Activated naive CD4-positive, alpha-beta T cell (primary cell): ENCODE measurements at places on chromosomes 3 and 15.

GRCh38 chr3:194730365-194730764 lies 44.7 kb downstream of the FAM43A start:
- no peak for DNase-seq

- no peak for DNase-seq
Observed at GRCh38 chr15:65212097-65212496, 824 bp upstream of the CILP start.

- DNase-seq: no peak
Observed at GRCh38 chr3:87996882-87997281, 61.9 kb downstream of the CGGBP1 start.

- no peak for DNase-seq
Observed at GRCh38 chr3:65720989-65721737, 317.6 kb downstream of the MAGI1 start.

GRCh38 chr15:57922776-57923175 lies 142.7 kb downstream of the ALDH1A2 start:
- DNase-seq: no peak

DNA sequence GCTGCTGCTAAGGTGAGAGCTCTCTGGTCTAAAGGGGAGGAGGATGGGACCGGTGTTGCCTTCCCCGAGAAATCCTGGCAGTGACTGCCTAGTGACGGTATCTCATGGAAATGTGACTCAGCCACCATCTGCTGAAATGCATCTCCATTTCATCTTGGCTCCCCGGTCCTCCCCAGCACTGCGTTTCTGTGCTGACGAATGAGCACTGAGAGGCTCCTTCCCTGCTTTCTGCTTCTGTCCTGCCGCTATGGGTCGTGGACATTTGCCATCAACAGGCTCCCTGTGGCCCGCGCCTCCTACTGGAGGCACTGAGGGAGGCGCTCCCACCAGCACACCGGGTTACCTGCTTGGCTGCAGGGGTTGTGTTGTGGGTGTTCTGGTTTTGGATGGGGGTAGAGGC lies 13.5 kb upstream of the SEC13 start:
- no peak for DNase-seq

- DNase-seq: no peak
Observed at GRCh38 chr3:146581080-146581601, 24.0 kb downstream of the PLSCR5 start.

GRCh38 chr15:63112871-63113270 lies 8.8 kb upstream of the LACTB start:
- DNase-seq: no peak

GRCh38 chr3:194051366-194052149 lies 84.4 kb upstream of the HES1 start:
- no peak for DNase-seq

DNA sequence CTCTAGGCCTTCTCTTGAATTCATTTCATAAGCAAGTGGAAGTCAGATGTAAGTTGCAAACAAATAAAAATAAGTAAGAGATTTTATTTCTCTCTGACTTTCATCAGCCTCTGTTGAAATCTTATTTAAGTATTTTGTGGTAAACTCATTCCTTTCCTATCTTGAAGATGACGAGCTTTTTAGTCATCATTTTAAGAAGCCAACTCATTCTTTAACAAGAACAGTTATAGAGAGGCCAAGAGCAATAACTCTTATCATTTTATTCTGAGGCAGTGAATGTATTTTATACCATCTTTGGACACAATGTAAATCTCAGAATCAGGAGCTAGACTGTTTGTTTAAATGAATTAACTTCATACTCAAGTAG lies 147.5 kb upstream of the MBNL1 start:
- DNase-seq: no peak

- DNase-seq: no peak
Observed at GRCh38 chr3:49158792-49159191, 7.3 kb downstream of the CCDC71 start.

GRCh38 chr3:187013159-187013716 lies 82.9 kb downstream of the ST6GAL1 start:
- no peak for DNase-seq

GRCh38 chr15:70014860-70015490 lies 82.7 kb downstream of the TLE3 start:
- no peak for DNase-seq

DNA sequence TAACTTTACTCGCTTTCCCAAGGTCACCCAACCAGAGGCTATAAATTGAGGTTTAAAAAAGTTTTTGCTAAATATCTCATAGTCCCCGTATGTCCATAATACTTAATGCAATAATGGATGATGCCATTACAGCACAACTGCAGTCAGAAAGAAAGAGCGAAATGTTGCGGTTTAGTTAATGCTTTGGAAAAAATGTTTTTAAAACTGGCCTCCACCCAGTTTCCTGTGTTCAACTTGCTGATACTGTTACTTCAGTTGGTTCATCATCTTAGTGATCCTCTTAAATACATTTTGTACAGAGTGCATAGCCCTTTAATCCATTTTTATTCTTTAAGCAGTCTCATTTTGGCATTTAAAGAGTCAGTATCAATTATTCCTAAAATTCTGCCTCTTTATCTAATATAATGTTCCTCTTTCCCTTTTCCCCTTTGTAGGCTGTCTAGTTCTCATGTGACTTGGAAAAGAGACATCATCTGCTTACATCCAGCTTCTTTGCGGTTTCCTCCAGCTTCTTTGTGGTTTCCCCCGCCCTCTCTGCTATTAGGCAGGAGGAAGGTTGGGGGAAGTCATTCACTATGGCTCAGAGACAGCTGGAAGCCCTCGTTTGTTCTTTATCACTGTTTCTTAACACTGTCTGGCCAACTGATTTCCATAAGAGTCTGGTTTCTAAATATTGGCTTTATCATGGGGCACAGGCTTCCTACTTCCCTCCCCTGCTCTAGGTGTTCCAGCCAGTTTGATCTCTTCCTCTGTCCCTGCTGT lies 154.3 kb downstream of the GOLIM4 start:
- no peak for DNase-seq

- no peak for DNase-seq
Observed at GRCh38 chr3:189638276-189639031, 7.3 kb downstream of the TP63 start.

- no peak for DNase-seq
Observed at GRCh38 chr15:89751748-89752147, 699 bp upstream of the MESP1 start.

DNA sequence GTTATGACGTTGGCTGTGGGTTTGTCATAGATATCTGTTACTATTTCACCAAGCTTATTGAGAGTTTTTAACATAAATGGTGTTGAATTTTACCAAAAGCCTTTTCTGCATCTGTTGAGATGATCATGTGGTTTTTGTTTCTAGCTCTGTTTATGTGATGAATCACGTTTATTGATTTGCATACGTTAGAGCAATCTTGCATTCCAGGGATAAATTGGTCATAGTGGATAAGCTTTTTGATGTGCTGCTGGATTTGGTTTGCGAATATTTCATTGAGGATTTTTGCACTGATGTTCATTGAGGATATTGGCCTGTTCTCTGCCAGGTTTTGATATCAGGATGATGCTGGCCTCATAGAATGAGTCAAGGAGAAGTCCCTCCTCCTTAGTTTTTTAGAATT lies 117.8 kb downstream of the DOCK3 start:
- no peak for DNase-seq

- DNase-seq: no peak
Observed at GRCh38 chr15:48481802-48482201, 150.6 kb downstream of the DUT start.

DNA sequence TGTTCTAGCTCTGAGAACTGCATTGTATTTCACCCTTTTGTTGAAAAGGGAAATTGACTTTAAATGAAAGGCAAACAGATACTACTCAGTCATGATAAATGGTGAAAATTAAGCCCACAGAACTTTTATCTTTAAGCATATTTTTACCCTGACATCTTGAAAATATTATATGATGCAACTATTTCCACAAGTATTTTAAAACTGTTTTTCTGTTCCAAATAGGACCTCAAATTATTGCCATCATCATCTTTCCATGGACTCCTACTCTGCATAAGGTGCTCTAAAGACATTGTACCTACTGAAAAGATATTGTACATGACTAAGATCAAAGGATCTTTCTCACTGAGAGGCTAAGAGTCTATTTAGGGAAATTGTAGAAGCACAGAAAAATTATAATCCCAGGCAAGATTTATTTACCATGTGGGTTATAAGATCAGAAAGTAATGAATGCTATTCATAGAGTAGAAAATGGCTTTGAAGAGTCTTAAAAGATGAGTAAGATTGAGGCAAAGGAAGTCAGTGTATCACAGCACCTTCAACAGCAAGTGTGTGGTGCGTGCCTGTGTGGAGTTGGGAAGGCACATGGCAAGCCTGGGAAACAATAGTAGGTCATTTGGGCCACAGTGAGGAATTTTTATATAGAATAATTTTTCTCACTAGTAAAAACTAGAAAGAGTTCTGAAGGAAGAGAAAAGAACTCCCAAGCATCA lies 68.8 kb downstream of the VGLL3 start:
- DNase-seq: no peak

- no peak for DNase-seq
Observed at GRCh38 chr3:107235193-107235927, 141.9 kb upstream of the CCDC54 start.

GRCh38 chr3:60048447-60048848 lies 998.6 kb upstream of the CFAP20DC start:
- no peak for DNase-seq
